ENCODE measurements at places on chromosomes 4 and X. TPM values are rescaled to one million over a fixed set of nuclear protein-coding genes. Genes with fewer than 3 reads are reported as not detected.

SRPX2 gene
- 122 TPM for total RNA-seq

GRID2 gene
- 0.32 TPM for total RNA-seq

SPANXD gene
- not detected for total RNA-seq

PITX2 gene
- total RNA-seq, result 60.6 TPM

C4orf50 gene
- not detected for total RNA-seq

GAGE12F gene
- total RNA-seq, result not detected

SPON2 gene
- total RNA-seq, result 55.5 TPM

HDAC6 gene
- 37.5 TPM for total RNA-seq

COPS4 gene
- 73.0 TPM for total RNA-seq

HSFX4 gene
- not detected for total RNA-seq

GLRA3 gene
- not detected for total RNA-seq

FHDC1 gene
- total RNA-seq, result 0.30 TPM

IL2RG gene
- total RNA-seq, result not detected

TGIF2LX gene
- not detected for total RNA-seq

F9 gene
- not detected for total RNA-seq

UCHL1 gene
- total RNA-seq, result 1,235 TPM

CLNK gene
- not detected for total RNA-seq

GPR34 gene
- under 0.01 TPM for total RNA-seq

AADAT gene
- total RNA-seq, result 5.4 TPM

ARHGAP36 gene
- not detected for total RNA-seq

MID1 gene
- total RNA-seq, result 28.3 TPM

NPY5R gene
- not detected for total RNA-seq

MAGEB10 gene
- total RNA-seq, result not detected

USP17L21 gene
- total RNA-seq, result not detected

MAGEA12 gene
- not detected for total RNA-seq

INPP4B gene
- 9.7 TPM for total RNA-seq

BTC gene
- under 0.01 TPM for total RNA-seq

OGT gene
- total RNA-seq, result 95.4 TPM

AMBN gene
- total RNA-seq, result not detected

BST1 gene
- 12.8 TPM for total RNA-seq

QRFPR gene
- not detected for total RNA-seq
